ENCODE measurements at places on chromosomes 16 and 17. TPM values are rescaled to one million over a fixed set of nuclear protein-coding genes. Genes with fewer than 3 reads are reported as not detected.

VAT1L gene
- total RNA-seq, result 29.9 TPM

CEP95 gene
- 37.3 TPM for total RNA-seq

TMEM208 gene
- total RNA-seq, result 32.1 TPM

GGT6 gene
- not detected for total RNA-seq

TBX4 gene
- 2.7 TPM for total RNA-seq

KCTD19 gene
- not detected for total RNA-seq

ITGA2B gene
- 0.56 TPM for total RNA-seq

UNC13D gene
- 0.48 TPM for total RNA-seq

PYCARD gene
- total RNA-seq, result 54.6 TPM

DNAAF8 gene
- 0.08 TPM for total RNA-seq

SMIM22 gene
- not detected for total RNA-seq

TBX6 gene
- total RNA-seq, result 0.13 TPM

DNAH17 gene
- 0.08 TPM for total RNA-seq

KRTAP4-4 gene
- not detected for total RNA-seq

NPIPA3 gene
- total RNA-seq, result 0.52 TPM

CCDC78 gene
- total RNA-seq, result not detected

MLLT6 gene
- total RNA-seq, result 37.1 TPM

ICAM2 gene
- total RNA-seq, result 11.9 TPM

POLR3K gene
- total RNA-seq, result 5.2 TPM

CHMP1A gene
- 158 TPM for total RNA-seq

GAST gene
- not detected for total RNA-seq

CDC42EP4 gene
- total RNA-seq, result 51.2 TPM

HSD3B7 gene
- 22.6 TPM for total RNA-seq

SMTNL2 gene
- 10.9 TPM for total RNA-seq

TBC1D3K gene
- not detected for total RNA-seq

EVPLL gene
- total RNA-seq, result not detected

CIBAR2 gene
- not detected for total RNA-seq

KRTAP4-5 gene
- total RNA-seq, result not detected

FDXR gene
- 30.8 TPM for total RNA-seq

MMP25 gene
- 0.13 TPM for total RNA-seq

SEPTIN12 gene
- not detected for total RNA-seq

ZP2 gene
- not detected for total RNA-seq

AGRP gene
- not detected for total RNA-seq

EPX gene
- not detected for total RNA-seq

SPATA22 gene
- total RNA-seq, result 0.52 TPM

YBX2 gene
- total RNA-seq, result 3.9 TPM

SYT17 gene
- total RNA-seq, result 3.7 TPM

MRPS23 gene
- total RNA-seq, result 29.0 TPM

PDILT gene
- not detected for total RNA-seq

LGALS9C gene
- total RNA-seq, result not detected

NR1D1 gene
- 2.8 TPM for total RNA-seq

SGCA gene
- total RNA-seq, result 0.32 TPM

CIITA gene
- not detected for total RNA-seq

TMEM238L gene
- total RNA-seq, result not detected

SLC38A8 gene
- total RNA-seq, result not detected

SRL gene
- 1.0 TPM for total RNA-seq

KRTAP1-5 gene
- 10.1 TPM for total RNA-seq

ABAT gene
- 1.2 TPM for total RNA-seq

KRTAP3-1 gene
- total RNA-seq, result not detected

KRTAP9-2 gene
- not detected for total RNA-seq

MED31 gene
- total RNA-seq, result 22.1 TPM

CLEC18A gene
- 0.13 TPM for total RNA-seq

TEDC2 gene
- total RNA-seq, result 11.0 TPM

ERN1 gene
- 8.5 TPM for total RNA-seq

KRT32 gene
- not detected for total RNA-seq

OR2C1 gene
- total RNA-seq, result not detected

IKZF3 gene
- total RNA-seq, result not detected
